Ovary (tissue), 10 donors: ENCODE measurements at places on chromosomes 13 and 19.

DNA sequence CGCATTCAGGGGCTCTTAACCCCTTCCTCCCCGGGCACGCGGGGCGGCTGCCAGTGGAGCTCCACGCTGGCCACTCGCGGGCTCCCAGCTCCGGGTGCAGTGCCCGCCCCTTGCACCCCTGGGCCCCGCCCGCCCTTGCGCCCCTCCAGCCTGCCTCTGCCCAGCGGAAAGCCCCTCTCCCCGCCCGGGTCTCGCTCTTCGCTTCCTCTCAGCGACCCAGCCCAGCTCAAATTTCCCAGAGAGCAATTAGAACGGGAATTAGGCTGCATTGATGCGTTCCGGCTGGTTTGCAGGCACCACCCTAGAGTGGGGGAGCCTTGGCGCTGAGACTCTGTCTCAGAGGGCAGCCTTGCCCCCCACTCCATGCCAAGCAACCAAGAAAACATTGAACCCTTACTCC, 1.8 kb upstream of the GSX1 start:
- peaks cover 5% of the 10 kb centered on the region for H3K27me3 ChIP-seq
- no peak for DNase-seq
- H3K4me3 ChIP-seq, result no peak overlapping the region
- no peaks in the 10 kb centered on the region for H3K36me3 ChIP-seq
- peaks cover 5% of the 10 kb centered on the region for H3K4me1 ChIP-seq

- no peak overlapping the region for H3K4me3 ChIP-seq
- DNase-seq, result no peak
- no peaks in the 10 kb centered on the region for H3K4me1 ChIP-seq
- H3K27ac ChIP-seq, result no peak overlapping the region
- H3K36me3 ChIP-seq, result no peaks in the 10 kb centered on the region
These were observed 6.1 kb downstream of the SH2D3A start for GRCh38 chr19:6761053-6761676.

- no peak overlapping the region for H3K27ac ChIP-seq
- H3K4me1 ChIP-seq, result no peaks in the 10 kb centered on the region
- DNase-seq, result no peak
- H3K27me3 ChIP-seq, result no peaks in the 10 kb centered on the region
- H3K36me3 ChIP-seq, result no peaks in the 10 kb centered on the region
These were observed 69.1 kb downstream of the ATP7B start for GRCh38 chr13:51942189-51942588.

DNA sequence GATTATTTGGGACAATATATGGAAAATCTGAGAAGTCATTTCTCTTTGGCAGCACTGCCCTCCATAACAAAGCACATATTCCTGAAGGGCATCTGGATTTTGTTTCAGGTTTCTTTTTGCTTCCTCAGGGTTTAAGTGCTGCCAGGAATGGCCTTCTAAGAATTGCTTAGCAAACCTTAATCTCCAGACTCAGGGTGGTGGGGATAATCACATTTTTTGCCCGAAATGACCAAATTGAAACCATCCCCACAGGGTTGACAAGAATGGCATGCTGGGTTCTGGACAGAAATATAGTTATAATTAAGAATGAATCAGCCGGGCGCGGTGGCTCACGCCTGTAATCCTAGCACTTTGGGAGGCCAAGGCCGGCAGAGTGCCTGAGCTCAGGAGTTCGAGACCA, 6.4 kb upstream of the CDADC1 start:
- DNase-seq, result no peak
- no peaks in the 10 kb centered on the region for H3K36me3 ChIP-seq
- no peak overlapping the region for H3K4me3 ChIP-seq
- H3K27me3 ChIP-seq, result no peaks in the 10 kb centered on the region
- no peaks in the 10 kb centered on the region for H3K4me1 ChIP-seq

DNA sequence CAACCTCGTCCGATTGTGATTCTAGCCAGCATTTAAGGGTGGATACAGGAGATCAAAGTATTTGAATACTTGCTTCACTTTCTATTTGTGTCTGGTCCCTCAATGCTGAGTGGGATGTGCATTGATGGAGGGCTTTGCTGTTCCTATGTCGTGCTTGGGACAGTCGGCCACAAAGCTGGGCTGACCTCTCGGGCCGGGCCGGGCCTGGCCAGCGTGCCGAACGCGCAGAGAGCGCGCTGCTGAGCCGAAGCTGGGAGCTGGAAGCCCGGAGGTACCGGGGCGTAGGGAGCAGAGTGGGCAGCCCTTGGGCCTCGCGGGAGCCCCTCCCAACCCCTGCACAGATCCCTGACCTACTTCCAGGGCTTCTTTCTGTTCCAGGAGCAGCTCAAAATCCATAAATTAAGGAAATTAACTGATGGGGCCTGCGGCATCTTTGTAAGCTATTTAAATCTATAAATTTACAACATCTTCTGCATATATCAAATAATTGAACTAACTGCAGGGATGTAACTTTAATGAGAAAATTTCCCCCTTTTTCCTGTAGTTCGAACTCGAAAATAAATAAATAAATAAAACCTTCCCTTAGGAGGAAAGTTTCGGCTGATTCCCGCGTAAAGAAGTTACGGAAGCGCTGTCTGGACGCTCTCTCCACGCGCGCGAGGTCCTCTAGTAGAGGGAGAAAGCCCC, 1.8 kb upstream of the KCTD15 start:
- peaks cover 9% of the 10 kb centered on the region for H3K4me1 ChIP-seq
- peak overlapping the region; percentile 82 for H3K27ac ChIP-seq
- H3K4me3 ChIP-seq, result peak overlapping the region; percentile 66
- no peaks in the 10 kb centered on the region for H3K36me3 ChIP-seq
- peak; percentile 66 for DNase-seq
- no peaks in the 10 kb centered on the region for H3K27me3 ChIP-seq
